ENCODE measurements at places on chromosomes 13 and 19. TPM values are rescaled to one million over a fixed set of nuclear protein-coding genes. Genes with fewer than 3 reads are reported as not detected.

Gene GNG7
- under 0.01 TPM for total RNA-seq

Gene SPTBN4
- 7.4 TPM for total RNA-seq

Gene PGLYRP2
- total RNA-seq, result not detected

Gene OR7C1
- not detected for total RNA-seq

Gene B3GNT3
- not detected for total RNA-seq

Gene ATP8A2
- 0.22 TPM for total RNA-seq
